NCI-H1930 (cell line): ENCODE measurements at places on chromosomes 11 and 22.

- no peak for DNase-seq
Measured at GRCh38 chr22:17867160-17867785, 93.0 kb upstream of the BID start.

DNA sequence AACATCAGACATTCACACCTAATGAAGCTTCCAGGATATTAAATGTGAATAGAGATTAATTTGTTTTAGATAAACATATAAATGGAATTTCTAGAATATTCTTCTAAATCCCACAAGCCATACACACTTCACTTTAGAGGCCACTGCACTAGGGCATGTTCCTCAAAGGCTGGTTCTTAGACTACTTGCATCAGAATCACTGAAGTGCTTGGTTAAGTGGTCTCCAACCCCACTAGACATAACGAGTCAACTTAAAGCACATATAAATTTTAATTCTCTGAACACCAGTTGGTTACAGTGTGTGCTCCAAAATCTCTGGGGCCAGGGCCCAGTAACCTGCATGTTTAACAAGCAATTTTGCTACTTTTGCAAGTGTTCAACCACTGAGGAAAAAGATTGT lies 7.9 kb upstream of the ALKBH8 start:
- DNase-seq, result no peak

- DNase-seq, result no peak
Measured at GRCh38 chr11:65017937-65018336, 4.0 kb downstream of the ARL2 start.

DNA sequence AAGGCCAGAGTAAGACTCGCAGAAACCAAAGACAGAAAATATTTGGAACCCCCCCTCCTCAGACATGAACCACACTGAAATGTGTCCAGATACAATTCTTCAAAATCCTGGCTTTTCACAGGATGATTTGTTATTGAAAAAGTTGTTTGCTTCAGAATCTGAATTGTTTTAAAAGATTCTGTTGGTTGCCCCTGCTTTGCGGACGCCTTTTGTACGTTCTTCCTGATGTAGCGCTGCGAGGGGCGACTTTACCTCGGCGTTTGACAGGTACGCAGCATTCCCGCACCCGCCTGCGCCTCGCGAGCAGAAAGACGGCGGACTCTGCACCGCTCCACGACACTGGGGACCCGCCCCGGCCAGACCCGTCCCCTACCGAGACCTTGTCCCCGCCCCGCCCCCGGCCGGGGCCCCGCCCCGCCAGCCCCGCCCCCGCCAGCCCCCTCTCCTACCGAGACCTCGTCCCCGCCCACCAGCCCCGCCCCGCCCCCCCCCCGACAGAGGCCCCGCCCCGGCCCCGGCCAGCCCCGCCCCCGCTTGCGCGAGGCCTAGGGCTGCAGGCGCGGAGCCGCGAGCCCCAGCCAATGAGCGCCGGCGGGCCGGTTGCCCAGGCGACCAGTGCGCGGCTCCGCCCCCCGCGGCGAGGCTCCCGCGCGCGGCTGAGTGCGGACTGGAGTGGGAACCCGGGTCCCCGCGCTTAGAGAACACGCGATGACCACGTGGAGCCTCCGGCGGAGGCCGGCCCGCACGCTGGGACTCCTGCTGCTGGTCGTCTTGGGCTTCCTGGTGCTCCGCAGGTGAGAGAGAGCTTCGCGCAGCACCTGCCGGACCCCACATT lies at the start of gene GLB1L2:
Gene GLB1L2, plus strand, starts transcription at position 635 of the 835 bp plus-strand sequence. Its CDS starts 74 bp downstream, at position 709.
- DNase-seq, result peak; percentile 57

- DNase-seq, result no peak
Measured at GRCh38 chr22:39825661-39826102, 67.9 kb downstream of the ENTHD1 start.

GRCh38 chr22:49909476-49910205 lies 8.6 kb downstream of the ALG12 start:
- DNase-seq, result no peak

DNA sequence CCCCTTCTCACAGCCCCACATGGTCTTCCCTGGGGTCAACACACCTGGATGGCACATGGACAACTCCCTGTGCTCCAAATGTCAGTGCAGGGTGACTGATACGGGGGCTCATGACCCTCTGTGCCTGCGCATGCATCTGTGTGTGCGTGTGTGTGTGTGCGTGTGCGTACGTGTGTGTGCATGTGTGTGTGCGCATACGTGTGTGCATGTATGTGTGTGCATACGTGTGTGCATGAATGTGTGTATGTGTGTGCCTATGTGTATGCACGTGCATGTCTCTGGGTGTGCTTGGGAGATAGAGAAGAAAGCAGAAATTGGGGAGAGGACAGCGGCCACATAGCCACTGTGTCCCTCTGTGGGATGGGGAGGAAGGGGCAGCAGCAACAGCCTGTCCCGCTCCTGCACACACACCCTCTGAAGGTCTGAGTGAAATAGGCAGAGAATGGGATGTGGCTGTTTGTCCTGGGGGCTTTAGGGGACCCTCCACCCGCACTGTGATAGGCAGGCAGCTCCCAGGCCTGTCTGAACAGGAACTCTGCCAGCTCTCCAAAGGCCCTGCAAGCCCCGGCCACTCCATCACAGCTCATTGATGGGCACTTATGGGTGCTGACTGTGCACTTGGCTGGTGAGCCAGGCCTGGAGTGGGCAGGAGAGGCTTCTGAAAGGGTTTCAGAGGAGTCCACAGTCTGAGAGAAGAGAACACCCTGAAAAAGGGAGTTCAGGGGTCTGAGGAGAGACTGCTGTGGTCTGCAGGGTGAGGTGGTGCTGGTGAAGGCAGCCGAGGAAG lies 28.7 kb upstream of the PICK1 start:
- DNase-seq, result no peak
